ENCODE measurements at places on chromosomes 4 and X. TPM values are rescaled to one million over a fixed set of nuclear protein-coding genes. Genes with fewer than 3 reads are reported as not detected.

DNA sequence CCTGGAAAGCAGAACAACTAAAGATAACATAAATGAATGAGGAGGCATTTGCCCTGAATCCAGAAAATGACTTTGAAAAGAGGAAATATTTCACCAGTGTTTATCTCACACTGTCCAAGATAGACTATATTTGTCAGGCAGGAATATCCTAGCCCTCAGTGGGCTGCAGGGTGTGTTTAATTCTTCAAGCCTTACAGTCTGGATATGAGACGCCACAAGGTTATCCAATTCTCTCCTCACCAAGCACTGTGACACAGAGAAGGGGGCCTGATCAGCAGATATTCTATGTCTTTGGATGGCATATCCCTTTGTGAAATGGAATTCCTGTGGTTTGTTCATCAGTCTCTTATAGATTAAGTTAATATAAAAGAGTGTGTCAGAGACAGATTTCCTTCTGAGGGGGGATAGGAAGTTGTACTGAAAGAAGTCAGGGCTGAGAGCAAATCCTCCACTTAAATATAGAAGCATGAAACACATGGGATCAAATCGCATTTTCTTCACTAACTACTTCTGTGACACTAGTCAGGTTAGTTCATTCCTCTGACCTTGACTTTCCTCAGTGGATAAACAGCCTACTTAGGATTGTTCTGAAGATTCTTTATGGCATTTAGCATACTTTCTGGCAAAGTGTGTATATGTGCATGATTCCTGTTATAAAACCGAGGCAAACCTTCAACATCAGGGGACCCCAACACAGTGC, 6.8 kb upstream of the G3BP2 start:
- DNase-seq = no peak

HSD17B11 gene
- total RNA-seq = 13.5 TPM

DNA sequence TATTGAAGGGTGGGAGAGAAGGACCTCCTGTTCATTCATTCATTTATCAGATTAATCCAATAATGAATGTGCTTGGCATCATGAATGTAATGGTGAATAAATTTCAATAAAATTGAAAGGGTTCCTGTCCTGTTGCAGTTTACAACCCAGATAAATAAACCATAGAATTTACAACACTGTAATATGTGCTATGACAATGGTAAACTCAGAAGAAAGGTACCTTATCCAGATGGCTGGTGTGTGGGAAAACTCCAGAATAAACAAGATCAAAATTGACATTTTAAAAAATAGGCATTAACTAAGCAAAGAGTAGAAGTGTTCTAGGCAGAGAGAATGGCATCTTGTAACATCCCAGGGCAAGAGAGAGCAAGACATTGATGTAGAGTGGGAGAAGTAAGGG, 15.3 kb downstream of the ARL13A start:
- DNase-seq = no peak

- no peak for DNase-seq
These were observed 19.7 kb upstream of the NWD2 start for GRCh38 chr4:37224854-37225253.

DNA sequence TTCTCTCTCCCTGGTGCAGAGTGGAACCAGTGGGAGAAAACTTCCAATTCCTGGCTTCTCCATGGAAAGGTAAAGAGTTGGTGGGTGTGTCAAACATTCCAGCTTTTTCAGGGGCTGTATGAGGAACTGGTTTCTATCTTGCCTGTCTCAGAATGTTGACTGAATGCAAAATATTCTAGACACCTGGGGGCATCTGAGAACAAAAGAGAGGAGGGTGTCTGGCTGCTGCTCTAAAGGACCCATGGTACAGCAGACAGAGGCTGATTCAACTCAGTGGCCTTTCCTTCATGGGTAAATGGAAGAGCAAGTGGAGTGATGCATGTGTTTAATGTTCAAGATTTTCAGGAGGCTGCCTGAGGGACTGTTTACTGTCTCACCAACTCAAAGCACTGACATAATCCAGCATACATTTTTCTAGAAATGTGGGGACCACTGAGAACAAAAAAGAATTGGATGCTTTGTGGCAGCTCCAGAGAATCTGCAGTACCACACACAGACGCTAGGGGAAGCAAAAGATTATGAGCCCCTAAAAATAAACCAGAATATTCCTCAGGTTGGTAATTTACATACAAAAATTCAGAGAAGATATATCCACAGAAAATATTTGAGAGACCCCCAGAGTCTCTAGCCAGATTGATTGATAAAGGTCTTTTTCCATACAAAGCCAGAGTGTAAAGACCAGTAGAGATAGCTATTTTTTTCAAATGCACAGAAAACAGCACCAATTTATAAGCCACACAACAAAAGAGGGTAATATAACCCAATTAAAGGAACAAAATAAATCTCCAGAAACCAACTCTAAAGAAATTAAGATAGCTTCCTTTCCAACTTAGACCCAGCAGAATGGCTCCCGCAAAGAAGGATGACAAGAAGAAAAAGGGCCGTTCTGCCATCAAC, 48.0 kb upstream of the STARD8 start:
- no peak for DNase-seq

BANK1 gene
- 0.12 TPM for total RNA-seq

DNA sequence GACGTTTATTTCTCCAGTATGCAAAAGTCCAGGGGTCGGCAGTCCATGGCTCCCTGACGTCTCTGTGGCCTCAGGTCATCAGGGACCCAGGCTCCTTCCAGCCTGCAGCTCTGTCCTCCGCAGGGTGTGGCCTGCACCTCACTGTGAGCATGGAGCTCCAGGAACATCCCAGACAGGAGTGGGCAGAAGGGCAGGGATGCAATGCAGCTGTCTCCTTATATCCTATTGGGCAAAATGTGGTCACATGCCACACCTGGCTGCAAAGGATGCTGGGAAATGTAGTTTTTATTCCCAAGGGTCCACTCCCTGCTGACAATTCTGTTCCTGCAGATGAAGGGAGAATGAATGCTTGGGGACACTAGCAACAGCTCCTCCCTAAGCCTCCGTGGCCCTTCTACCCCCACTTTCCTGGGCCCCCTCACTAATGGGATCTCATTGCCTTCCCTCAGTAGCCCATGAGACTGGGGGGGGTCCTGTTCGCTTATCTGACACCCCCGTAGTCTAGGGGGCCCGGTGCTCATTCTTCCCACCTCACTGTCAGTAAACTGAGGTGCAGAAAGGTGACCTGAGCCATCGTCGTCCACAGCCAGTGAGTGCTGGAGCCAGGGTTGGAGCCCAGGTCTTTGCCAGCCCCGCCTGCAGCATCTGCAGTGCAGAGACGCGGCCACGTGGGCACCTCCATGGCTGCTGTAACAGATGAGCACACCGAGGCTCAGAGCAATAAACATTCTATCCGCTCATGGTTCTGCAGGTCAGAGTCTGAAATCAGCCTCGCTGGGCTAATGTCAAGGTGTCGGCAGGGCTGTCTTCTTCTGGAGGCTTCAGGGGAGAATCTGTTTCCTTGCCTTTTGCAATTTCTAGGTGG, 5.9 kb upstream of the GRPEL1 start:
- DNase-seq = no peak

DNA sequence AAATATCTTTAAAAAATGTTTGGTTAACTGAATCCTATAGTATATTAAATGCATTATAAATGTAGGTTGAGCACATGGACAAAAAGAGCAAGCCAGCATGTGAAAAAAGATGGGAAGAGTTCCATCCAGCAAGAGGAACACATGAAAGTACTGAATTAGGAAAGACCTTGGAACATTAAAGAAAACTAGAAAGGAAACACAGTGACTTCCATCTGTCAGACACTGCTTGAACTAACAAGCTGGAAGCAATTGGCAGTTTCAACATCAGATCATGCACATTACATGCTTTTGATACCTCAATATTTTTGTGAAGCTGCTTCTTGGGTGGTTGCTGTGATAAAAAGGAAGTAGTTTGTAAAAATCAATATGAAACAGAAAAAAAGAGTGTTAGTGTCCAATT, 626.8 kb upstream of the GNPDA2 start:
- no peak for DNase-seq

CXCL11 gene
- total RNA-seq = 0.42 TPM

DNA sequence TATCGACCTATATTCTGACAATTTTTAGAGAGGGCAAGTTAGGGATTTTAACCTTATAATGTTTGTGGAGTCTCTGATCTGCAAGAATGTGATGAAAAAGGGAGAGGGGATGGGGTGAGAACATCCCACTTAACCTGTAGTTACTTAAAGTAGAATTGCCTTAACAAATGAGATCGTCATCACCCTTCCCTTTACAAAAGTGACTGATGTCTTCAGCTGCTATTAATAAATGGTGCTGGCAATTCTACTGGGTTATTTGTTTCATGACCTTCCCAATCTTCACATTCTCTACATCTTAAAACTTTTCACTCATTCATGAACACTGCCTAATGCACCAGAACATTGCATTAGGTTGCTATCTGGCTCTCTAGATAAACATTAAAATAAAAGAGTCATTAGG, 873.4 kb upstream of the LCORL start:
- DNase-seq = no peak

FAM133A gene
- total RNA-seq = not detected

- DNase-seq = no peak
These were observed 119.9 kb downstream of the ENPP6 start for GRCh38 chr4:184097815-184098214.

DNA sequence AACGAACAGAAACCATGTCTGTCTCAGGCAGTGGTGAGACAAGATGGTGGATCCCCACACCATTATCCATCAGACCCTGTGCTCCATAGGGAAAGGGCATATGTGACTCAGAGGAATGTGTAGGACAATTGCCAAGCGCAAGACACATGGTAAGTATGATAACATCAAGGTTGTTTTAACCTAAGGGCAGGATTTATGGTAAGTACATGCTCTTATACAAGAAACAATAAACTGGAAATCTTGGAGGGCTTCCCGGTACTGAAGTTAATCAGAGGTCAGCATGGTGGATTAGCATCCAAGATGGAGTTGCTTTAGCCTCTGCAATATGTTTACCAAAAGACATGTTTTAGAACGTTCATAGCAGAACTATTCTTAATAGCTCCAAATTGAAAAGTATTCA, 355.0 kb downstream of the PPP1R2C start:
- no peak for DNase-seq

DNA sequence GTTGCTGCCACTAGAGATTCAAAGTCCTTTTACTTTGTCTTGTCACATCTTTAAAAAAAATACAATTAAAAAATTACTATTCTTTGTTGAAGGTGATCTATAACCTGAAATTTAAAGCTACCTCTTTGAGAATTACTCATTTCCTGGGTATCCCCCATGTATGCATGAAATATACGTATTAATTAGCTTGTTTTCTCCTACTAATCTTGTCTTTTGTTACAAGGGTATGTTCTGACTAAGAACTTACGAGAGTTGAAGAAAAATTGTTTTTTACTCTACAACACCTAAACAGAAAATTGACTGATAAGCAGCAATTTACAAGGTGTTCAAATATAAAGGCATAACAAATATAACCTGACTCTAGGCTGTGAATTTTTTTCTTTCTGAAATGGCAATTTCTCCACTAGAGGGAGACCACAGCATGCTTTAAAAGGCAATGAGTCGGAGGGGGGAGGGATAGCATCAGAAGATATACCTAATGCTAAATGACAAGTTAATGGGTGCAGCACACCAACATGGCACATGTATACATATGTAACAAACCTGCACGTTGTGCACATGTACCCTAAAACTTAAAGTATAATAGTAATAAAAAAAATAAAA, 249.6 kb downstream of the OPHN1 start:
- no peak for DNase-seq

GRCh38 chr4:104571341-104571740, 76.6 kb upstream of the CXXC4 start:
- no peak for DNase-seq

DNA sequence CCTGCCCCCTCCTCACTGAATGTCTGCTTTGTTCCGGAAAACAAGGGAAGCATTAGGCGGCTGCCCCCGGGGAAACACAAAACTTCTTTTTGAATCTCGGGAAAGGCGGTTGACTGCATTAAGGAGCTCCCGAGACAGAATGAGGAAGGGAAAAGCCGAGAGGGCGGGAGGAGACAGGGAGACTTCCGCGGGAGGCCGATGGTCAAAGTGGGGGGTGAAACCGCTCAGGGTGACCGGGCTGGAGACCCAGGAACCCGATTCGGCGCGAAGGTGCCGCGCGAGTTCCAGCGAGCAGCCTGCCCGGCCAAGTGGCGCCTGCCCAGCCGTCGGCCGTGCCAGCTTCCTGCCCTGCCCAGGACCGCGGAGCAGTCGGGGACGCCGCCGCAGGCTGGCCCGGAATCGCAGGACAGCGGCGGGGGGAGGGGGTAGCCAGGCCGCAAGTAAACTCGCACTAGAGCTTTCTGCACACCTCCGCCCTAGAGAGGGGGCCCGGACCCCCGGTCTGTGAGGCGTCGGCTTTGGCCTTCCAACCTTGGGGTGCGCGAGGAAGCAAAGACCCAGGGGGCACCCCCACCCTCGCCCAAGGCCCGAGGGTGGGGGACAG, 55.1 kb upstream of the BCOR start:
- DNase-seq = peak; percentile 81

DNA sequence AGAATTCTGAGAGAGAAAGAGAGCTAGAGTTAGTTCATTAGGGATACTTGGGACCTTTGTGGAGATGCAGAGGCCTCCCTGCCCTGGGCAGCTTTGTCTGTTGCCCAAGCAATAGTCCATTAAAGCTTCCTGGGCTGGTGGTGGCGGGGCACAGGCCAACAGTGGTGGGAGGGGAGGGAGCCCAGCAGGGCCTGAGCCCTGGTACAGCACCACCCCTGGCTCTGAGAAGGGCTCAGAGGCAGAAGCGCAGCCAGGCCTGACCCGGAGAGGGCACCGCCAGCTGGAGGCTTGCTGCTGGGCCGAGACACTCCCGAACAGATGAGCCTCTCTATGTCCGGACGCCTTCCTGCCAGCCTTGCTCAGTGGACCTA, 65.3 kb downstream of the EFNB1 start:
- DNase-seq = peak; percentile 51

DNA sequence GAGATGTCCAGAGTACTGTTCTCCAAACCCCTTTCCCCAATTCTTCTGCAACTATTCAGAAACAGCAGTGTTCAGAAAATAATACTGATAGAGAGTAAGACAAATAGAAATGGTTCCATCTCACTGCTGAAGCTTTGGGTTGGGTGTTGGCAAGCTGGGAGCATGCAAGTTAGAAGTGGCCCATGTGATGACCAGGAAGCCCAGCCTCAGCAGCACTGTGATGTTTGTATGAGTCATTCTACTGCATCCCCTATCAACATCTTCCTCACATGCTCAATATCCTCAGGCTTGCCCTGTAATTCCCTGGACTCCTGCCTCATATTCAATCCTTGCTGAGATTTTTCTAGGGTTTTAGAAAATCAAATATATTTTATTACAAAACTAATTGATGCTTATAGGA, 96.5 kb downstream of the CHRDL1 start:
- no peak for DNase-seq

DNA sequence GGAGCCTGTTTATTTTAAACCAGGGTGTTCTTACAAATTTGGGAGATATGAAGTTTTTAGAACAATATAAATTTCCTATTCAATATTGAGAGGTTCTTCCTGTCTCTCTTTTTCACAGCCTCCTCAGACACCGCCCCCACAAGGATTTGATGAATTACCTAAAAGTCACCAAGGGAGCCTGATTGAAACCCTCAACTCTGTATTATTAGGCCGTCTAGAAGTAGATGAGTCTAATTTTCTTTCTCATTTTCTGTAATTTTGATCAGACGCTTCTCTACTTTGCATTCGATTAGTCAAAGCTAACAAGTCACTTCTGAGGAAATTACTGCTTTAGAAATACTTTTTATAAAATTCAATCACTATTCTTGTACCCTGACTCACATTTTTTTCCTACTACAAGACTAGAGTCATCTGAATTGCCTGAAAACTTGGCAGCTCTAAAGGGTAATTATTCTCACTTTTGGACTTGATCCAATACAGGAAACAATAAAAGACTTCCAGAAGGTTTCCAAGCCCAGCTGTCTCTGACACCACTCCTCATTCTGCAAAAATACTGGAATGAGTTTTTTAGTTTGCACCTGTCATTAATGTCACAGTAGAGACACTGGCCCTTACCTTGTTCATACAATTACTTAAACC, 111.2 kb downstream of the ELOVL6 start:
- DNase-seq = no peak

SLC4A4 gene
- 25.6 TPM for total RNA-seq
